Endothelial cell of coronary artery (primary cell): ENCODE measurements at places on chromosomes 5 and 9. TPM values are rescaled to one million over a fixed set of nuclear protein-coding genes. Genes with fewer than 3 reads are reported as not detected.

The TMEFF1 gene
- total RNA-seq: 3.6 and 6.4 TPM in 2 replicates

The GGTA1 gene
- 0.18 and 0.19 TPM in 2 replicates for total RNA-seq

The FSTL4 gene
- not detected in 2 replicates for total RNA-seq

The ARL14EPL gene
- 0.18 TPM in 1 of 2 replicates, not detected in the other for total RNA-seq

The IFNA21 gene
- total RNA-seq: not detected in 2 replicates

The CDX1 gene
- total RNA-seq: not detected in 2 replicates

The KIF4B gene
- total RNA-seq: 0.19 and 0.27 TPM in 2 replicates

The MARCHF11 gene
- total RNA-seq: not detected in 2 replicates

The IL4 gene
- not detected in 2 replicates for total RNA-seq

The ANKRD18B gene
- 0.94 and 2.7 TPM in 2 replicates for total RNA-seq

The IL7R gene
- total RNA-seq: 1.6 and 3.2 TPM in 2 replicates

The SPATA24 gene
- 9.5 and 9.9 TPM in 2 replicates for total RNA-seq

The TAS2R1 gene
- total RNA-seq: not detected in 2 replicates

The JAKMIP2 gene
- 0.09 TPM in 1 of 2 replicates, not detected in the other for total RNA-seq

The ORM2 gene
- total RNA-seq: not detected in 2 replicates

The FOXE1 gene
- not detected in 2 replicates for total RNA-seq

The SOHLH1 gene
- total RNA-seq: 0.09 TPM in 1 of 2 replicates, not detected in the other

The MEIKIN gene
- not detected in 2 replicates for total RNA-seq

The SVEP1 gene
- under 0.01 and 0.66 TPM in 2 replicates for total RNA-seq

The AQP7 gene
- total RNA-seq: 0.09 TPM in 1 of 2 replicates, not detected in the other

The FNIP1 gene
- 21.1 and 23.6 TPM in 2 replicates for total RNA-seq

The DNAH5 gene
- 0.09 and 0.47 TPM in 2 replicates for total RNA-seq

The FAM81B gene
- not detected in 2 replicates for total RNA-seq

The TTC23L gene
- total RNA-seq: 0.09 TPM in 1 of 2 replicates, not detected in the other

The PCDHB14 gene
- 1.3 and 1.6 TPM in 2 replicates for total RNA-seq

The PNPLA7 gene
- total RNA-seq: 0.36 and 0.47 TPM in 2 replicates
